ENCODE measurements at places on chromosomes 6 and 20.

DNA sequence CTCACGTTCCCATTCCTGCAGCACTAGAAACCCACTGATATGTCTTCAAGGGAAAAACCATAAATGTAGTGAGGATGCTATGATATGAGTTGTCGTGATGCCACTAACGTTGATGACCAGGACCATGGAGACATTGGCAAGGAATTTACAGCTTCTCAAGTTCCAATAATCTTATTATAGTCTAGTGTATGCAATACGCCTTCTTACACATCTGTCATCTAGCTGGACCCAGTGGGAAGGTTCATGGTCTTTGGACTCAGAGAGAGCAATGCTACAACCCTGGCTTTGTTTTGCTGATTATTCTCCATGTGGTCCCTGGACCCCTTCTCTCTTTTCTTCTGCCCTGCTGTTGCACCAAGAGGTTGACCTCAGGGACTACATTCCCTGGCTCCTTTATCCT, 76.0 kb upstream of the BMP2 start:
- no peak for DNase-seq

GRCh38 chr6:37187321-37188022, 17.5 kb downstream of the PIM1 start:
- DNase-seq: no peak

- DNase-seq: peak; percentile 24
Measured at GRCh38 chr20:50580016-50580747, 70.0 kb downstream of the PTPN1 start.

GRCh38 chr20:50517817-50518154, 7.6 kb downstream of the PTPN1 start:
- no peak for DNase-seq

DNA sequence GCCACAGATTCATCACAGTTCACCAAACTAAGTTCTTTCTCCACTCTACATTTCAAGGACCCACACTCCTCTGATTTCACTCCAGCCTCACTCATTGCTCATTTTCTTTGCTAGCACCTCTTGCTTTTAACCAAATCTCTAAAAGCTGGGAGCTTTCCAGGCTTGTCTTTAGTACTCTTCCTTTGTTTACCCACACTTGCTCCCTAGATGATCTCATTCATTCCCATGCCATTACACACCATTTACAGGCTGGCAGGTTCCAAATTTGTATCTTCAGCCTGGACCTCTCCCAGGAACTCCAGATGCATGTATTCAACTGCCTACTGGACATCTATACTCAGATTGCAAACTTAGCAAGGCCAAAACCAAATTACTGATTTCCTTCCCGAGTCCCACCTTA, 5.3 kb upstream of the GUCA1B start:
- no peak for DNase-seq

DNA sequence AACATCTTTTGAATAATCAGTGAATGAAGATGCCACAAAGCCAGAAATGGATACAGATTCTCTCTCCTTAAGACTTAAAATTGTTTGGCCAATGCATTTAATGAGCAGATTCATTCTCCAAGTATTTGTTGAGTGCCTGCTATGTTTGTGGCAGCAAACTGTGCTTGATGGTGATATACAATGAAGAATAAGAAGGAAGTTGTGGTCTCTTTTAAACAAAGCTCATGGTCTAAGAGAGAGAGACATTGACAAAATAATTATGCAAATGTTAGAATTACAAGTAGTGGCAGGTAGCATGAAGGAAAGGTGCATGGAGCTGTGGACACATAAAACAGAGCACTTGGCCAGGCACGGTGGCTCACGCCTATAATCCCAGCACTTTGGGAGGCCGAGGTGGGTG, 28.3 kb downstream of the NFATC2 start:
- no peak for DNase-seq

GRCh38 chr6:108877046-108877751, 29.0 kb downstream of the ARMC2 start:
- no peak for DNase-seq

DNA sequence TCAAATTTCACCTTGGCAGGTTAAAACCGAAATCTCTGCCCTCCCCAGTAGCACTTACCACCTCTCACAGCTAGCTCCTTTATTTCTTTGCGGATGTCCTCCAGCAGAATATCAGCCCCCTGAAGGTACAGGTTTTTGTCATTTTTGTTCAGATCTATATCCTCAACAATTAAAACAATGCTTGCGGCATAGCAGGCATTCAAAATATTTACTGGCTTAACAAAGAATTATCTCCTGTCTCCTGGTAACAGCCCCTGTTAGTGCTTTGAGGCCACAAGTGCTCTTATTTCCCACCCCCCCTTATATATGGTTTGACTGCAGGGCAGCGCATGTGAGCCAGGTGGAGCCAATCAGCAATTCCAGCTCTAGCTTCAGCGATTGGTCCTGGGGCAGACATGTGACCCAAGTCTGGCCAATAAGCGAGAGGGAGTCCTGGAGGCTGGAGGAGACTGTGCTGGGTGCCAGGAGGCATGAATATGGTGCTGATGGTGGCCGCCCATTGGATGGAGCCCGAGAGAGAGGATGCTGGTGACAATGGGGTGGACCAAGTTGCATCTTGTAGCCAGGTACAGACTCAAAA, 21.0 kb downstream of the SULF2 start:
- DNase-seq: no peak
